ENCODE measurements at places on chromosomes 5 and 9.
A peak's percentile ranks its signal among the peaks of the same experiment; 100 is the strongest.

GRCh38 chr9:125547368-125547767 lies 159.6 kb downstream of the MAPKAP1 start:
- no peak for DNase-seq

- DNase-seq: no peak
Observed at GRCh38 chr9:75692309-75692708, 198.2 kb upstream of the PCSK5 start.

DNA sequence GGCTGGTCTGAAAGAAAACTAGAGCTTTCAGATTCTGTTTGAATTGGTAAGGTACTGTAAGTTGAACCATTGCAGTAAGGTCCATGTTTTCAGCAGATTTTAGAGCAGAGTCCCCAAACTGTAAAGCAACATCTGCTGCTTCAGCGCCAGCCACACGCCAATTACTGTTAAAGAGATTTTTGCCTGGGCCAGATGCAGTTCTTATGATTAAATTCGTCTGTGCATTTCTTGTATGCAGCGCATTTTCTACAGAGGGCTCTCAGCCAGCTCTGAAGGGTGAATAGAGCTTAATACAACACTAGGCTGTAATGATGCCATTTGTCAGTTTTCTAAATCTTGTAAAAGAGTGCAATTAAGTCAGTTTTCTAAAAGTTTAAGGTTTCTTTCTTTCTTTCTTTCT lies 246.3 kb downstream of the COX7C start:
- DNase-seq: no peak

GRCh38 chr5:164998590-164998989 lies 1493.2 kb downstream of the MAT2B start:
- no peak for DNase-seq

- no peak for DNase-seq
Observed at GRCh38 chr5:13830536-13830935, 114.0 kb downstream of the DNAH5 start.

DNA sequence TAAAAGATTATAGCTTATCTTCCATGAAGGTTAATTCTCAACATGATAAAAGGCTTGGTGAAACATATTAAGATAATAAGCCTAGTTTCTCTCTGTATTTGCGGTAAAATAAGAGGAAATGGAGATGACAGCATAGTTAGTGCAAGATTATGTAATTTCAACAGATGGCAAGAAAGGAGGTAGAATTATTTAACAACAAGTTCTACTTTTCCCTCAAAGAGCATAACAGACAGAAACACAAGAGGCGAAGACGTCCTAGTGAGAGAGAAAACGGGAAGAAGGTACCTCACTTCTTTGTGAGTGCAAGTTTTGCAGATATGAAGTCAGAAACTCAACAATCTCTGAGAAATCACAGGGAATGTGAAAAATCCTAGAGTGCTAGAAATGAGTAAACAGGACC lies 144.8 kb upstream of the ADCY2 start:
- DNase-seq: no peak

GRCh38 chr9:129109537-129109903 lies 1.1 kb downstream of the CRAT start:
- peak; percentile 30 for DNase-seq

- DNase-seq: no peak
Observed at GRCh38 chr5:170166101-170166500, 60.4 kb downstream of the FOXI1 start.

- no peak for DNase-seq
Observed at GRCh38 chr9:14212697-14213420, 101.1 kb downstream of the NFIB start.

- DNase-seq: no peak
Observed at GRCh38 chr9:16356196-16356765, 514.2 kb downstream of the BNC2 start.

DNA sequence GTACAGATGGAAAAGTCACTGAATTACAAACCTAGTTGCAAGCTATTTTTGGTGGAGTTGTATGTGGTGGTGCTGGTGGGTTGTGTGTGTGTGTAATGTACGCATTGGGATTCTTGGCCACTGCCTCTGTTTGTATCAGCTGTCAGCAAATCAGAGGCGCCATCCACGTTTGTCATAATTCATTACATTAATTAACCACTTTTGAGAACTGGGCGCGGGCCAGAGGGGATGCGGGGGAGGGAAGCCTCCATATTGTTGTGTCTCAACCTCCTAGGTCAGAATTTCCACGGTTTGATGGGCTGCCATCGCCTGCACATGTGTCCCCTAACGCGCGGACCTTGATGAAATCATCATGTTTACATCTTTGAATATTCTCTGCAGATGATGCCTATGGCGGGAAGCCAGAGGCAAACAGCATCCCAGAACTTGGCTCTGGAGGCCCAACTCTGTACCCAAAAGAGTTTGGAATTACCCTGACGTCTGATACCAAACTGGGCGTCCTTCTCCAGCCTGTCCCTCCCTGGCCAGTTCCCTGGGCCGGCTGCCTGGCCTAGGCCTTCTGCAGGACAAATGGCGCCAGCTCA lies 54.9 kb downstream of the FGF18 start:
- no peak for DNase-seq

- DNase-seq: no peak
Observed at GRCh38 chr5:72244862-72245371, 75.1 kb downstream of the MRPS27 start.

GRCh38 chr5:16842896-16843295 lies 93.2 kb downstream of the MYO10 start:
- no peak for DNase-seq

DNA sequence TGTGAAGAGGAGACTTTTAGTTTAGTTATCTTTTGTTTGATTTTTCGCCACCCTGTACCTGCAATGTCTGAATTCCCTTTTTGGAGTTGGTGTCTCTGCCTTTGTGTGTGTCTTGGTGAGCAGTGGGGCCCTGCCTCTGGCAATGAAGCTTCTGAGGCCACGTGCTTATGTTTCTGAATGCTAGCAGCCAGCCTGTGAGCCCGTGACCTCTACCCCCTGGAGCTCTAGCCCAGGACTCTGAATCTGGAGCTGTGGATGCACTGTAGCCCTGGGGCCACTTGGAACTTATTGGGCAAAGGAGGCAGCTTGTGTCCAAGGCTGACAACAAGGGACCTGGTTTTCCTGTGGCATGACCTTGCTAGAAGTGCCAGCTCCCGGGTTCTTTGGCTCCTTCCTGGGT lies 19.4 kb downstream of the ENTREP1 start:
- no peak for DNase-seq

- no peak for DNase-seq
Observed at GRCh38 chr9:117414220-117414905, 494 bp downstream of the ASTN2 start.

- peak; percentile 43 for DNase-seq
Observed at GRCh38 chr5:75668977-75669689, 48.1 kb downstream of the POC5 start.

DNA sequence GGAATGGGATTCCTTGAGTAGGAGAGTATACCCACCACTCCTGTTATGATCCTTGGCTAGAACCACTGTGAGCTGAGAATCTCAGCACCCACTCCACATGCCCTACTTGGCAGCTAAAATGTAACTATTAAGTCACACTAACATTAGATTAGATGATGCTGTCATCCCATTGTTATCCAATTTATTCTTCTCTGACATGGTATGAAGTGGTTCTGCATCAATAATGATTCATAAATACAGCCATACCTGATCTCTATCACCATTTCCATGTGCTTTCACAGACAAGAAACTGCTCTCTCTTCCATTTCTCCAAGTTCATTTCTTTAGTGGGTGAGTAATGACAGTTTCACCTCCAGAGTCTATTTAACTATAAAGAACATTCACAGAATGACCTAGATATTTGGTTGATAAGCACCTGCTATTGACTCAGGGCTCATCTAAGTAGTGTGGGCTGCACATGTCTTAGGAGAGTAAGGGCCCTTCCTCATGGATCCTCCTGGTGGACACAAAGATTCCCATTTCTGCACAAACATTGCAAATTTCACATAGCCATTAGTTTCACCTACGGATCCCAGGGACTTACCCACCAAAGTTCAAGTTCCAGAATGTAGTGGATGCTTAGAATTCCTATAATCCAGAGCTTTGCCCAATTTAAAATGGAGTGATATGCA lies 187.9 kb downstream of the EBF1 start:
- DNase-seq: no peak

DNA sequence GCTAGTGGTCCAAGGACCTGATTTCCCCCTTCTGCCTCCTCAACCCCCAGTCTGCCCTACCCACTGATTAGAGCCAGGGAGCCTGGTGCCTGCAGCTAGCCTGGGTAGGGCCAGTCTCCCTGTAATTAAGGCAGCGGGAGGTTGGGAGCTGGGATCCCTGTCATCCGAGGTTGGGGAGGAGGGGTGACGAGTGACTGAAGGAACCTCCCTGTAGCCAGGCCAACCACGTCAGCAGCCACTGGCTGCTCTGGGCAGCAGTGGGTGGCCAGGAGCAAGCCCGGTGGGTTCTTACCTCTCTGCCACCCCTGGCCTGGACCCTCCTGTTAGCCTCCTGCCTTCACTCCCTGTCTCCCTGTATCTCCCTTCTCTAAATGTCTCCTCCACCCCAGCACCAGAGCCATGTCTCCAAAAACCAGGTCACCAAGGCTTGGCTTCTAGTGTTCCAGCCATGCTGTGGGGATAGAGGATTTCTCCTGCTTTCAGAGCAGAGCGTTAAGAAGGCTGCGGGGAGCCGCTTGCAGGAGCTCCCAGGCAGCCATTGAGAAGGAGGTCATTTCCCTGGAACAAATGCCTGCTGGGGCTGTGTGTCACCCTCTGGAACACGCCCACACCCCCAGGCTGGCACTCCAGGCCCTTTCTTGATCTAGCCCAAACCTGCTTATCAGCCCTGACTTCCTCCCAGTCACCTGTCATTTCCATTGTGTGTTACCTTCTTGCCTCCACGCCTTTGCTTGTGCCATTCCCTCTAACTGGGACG lies 65.0 kb upstream of the GGTA1 start:
- no peak for DNase-seq

DNA sequence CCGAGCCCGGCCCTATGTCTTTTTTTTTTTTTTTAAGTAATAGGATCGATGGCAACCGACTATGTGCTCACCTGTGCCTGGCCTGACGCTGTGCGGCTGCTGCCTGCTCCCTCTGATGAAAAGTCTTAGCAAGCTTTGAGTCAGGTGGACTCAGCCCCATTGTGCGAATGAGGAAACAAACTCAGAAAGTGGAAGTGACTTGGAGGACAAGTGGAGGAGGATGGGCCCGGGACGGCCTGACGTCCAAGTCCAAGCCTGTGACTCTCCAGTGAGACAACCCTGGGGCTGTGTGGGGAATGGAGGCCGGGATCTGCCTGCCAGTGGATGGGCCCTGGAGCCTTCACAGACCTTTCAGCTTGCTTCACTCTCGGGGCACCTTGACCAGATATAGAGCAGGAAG lies 57.9 kb downstream of the EXD3 start:
- DNase-seq: no peak

DNA sequence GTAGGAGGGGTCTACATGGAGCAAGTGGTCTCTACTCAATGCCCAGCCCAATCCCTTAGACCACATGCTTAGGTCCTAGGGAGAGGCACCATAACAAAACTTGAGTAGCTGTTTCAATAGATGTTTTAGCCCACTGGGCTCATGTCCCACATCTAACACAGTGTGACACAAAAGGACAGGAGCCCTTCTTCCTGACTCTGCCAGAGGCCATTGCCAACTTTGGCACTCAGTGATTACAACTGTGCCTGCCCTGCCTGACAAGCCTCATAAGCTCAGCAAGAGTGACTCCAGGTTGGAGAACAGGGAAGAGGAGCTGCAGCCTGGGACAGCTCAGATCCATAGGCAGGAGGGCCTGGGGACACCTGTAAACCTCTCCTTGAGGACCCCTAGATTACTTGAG lies 230.8 kb downstream of the ENC1 start:
- no peak for DNase-seq

DNA sequence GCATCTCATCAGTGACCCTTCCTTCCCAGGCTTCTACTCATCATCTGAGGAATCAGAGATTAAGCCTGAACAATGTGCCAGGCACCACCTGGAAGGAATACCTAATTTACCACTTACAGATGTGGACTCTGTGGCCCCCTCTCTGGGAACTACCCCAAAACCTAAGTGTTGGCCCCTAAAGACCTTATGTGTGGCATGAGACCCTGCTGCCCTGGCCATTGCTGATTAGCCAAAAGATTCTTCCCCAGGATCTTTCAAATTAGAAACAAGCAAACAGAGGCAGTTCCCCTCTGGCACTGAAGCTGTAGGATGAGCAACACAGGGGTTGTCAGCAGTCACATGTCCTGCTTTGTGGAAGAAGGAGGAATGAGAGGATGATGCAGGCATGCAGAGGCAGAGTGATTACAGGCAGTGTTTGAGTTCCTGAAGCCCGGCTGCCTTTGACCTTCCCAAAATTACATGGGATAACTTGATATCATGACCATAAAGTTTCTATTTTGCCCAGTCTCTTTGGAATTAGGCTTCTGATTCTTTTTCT lies 10.6 kb downstream of the SPINK4 start:
- no peak for DNase-seq

GRCh38 chr5:149471406-149472183 lies 79.6 kb downstream of the CSNK1A1 start:
- DNase-seq: no peak

- no peak for DNase-seq
Observed at GRCh38 chr5:39717176-39717897, 292.6 kb upstream of the DAB2 start.

GRCh38 chr9:21936161-21936560 lies 58.0 kb downstream of the CDKN2A start:
- no peak for DNase-seq

- DNase-seq: no peak
Observed at GRCh38 chr5:95759634-95760033, 28.5 kb downstream of the RHOBTB3 start.

GRCh38 chr9:136902259-136902821 lies 16.0 kb downstream of the TRAF2 start:
- DNase-seq: peak; percentile 87

GRCh38 chr9:91312717-91313325 lies 48.9 kb downstream of the AUH start:
- no peak for DNase-seq

GRCh38 chr5:38373743-38374142 lies 115.4 kb downstream of the EGFLAM start:
- DNase-seq: no peak

DNA sequence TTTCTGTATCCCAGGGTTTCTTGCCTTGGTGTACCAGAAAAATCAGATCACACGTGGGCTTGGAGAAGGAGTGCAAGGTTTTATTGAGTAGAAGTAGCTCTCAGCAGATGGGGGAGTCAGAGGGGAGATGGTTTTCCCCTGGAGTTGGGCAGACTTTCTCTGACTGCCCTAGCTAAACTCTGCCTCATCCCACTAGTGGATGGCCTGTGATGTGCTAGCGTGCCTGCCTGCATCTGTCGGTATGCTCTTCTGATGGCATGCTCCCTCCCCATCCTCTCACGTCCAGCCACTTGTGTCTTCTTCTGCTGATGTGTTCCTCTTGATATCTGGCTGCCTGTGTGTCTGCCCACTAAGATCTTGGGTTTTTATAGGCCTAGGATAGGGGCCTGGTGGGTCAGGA lies 616.1 kb upstream of the RGMB start:
- DNase-seq: no peak

- no peak for DNase-seq
Observed at GRCh38 chr5:118678746-118679145, 309.6 kb downstream of the DTWD2 start.
